ENCODE measurements at places on chromosomes 6 and 20. TPM values are rescaled to one million over a fixed set of nuclear protein-coding genes. Genes with fewer than 3 reads are reported as not detected.

The HLA-C gene
- total RNA-seq, result 36.3 TPM

The CDYL gene
- 30.2 TPM for total RNA-seq

The FAM209B gene
- total RNA-seq, result 1.00 TPM

The REM1 gene
- total RNA-seq, result 0.18 TPM

The LTB gene
- 0.33 TPM for total RNA-seq

The VWA7 gene
- 1.4 TPM for total RNA-seq

The TJAP1 gene
- 13.1 TPM for total RNA-seq

The NOX3 gene
- not detected for total RNA-seq

The ARHGAP40 gene
- not detected for total RNA-seq

The OR2J1 gene
- not detected for total RNA-seq

The ZBTB22 gene
- 3.2 TPM for total RNA-seq

The SLC44A4 gene
- total RNA-seq, result 0.29 TPM

The DOK5 gene
- not detected for total RNA-seq

The SIRPB1 gene
- 0.84 TPM for total RNA-seq

The NR2E1 gene
- total RNA-seq, result 0.09 TPM

The AP5S1 gene
- total RNA-seq, result 20.8 TPM

The SLC35F1 gene
- not detected for total RNA-seq

The CD93 gene
- total RNA-seq, result not detected

The HLA-DQA1 gene
- total RNA-seq, result not detected

The SLC22A3 gene
- total RNA-seq, result 44.9 TPM

The RIN2 gene
- total RNA-seq, result 27.9 TPM

The KCTD20 gene
- total RNA-seq, result 22.1 TPM

The NELFE gene
- total RNA-seq, result 75.5 TPM

The SOBP gene
- 1.6 TPM for total RNA-seq

Data from A549 treated with ZK216348 at 1 μM for 4 hours (cell line).